ENCODE measurements at places on chromosomes 1 and 21.

DNA sequence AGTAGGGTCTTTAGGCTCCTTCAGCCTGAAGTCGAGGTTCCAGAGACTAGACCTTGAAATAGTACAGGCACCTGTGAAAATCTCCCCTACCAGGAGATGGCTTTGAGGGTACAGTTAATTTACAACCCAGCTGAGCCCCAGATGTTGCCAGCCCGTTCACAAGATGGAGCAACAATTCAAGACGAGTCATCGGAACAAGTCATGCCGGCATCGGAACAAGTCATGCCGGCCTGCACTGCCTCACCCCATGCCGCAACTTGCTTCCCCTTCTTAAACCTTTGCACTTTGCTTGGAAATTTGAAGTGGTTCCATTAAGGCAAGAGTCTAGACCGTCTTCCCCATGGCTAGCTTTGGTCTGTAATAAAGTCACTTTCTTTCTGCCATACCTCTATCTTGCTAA is 16.0 kb downstream of the HHAT start:
- no peak for DNase-seq

GRCh38 chr1:59220356-59220755 is 76.5 kb upstream of the FGGY start:
- no peak for DNase-seq

GRCh38 chr1:81312272-81312754 is 488.4 kb upstream of the ADGRL2 start:
- DNase-seq: no peak

- DNase-seq: peak; percentile 88
Measured at GRCh38 chr1:78061825-78062523, 16.2 kb downstream of the GIPC2 start.

GRCh38 chr1:94025383-94026340 is 95.3 kb downstream of the ABCA4 start:
- peak; percentile 74 for DNase-seq

- no peak for DNase-seq
Measured at GRCh38 chr1:46087891-46088290, 44.5 kb downstream of the PIK3R3 start.

GRCh38 chr1:107991371-107992066 is 26.5 kb upstream of the VAV3 start:
- peak; percentile 36 for DNase-seq

DNA sequence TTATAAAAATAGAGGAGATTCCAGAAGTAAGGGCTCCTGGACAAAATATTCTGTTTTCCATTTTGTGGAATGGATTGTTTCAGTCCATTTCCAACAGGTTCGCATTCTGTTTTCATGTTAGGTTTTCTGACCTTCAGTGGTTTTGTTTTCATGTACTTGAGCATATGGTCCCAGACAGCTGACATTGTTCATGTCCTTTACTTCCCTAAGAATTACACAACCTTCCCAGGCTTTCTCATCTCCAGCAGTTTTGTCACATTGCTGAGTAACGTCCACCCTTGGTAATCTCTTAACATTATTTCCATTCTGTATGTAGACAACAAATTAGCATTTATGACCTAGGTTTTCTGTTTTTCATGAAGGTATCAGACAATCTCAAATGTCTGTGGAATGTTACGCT is 21.0 kb upstream of the ERRFI1 start:
- peak; percentile 49 for DNase-seq

DNA sequence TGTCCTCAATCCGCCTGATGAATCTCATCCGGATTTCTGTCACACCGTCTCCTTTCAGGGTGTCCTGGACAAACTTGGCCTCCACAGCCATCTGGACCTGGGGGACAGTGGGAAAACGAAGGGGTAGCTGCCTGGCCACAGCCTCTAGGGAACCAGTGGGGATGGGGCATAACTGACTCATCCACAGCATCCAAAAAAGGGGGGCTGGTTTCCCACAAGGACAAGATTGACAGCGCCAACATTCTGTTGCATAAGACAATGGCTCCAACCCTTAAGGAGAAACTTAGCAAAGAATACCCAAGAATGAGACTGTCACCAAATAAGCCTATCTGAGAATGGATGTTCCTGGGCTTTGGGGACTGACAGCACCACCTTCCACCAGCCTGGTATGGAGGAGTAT is 12.1 kb downstream of the TRAPPC3 start:
- DNase-seq: no peak

DNA sequence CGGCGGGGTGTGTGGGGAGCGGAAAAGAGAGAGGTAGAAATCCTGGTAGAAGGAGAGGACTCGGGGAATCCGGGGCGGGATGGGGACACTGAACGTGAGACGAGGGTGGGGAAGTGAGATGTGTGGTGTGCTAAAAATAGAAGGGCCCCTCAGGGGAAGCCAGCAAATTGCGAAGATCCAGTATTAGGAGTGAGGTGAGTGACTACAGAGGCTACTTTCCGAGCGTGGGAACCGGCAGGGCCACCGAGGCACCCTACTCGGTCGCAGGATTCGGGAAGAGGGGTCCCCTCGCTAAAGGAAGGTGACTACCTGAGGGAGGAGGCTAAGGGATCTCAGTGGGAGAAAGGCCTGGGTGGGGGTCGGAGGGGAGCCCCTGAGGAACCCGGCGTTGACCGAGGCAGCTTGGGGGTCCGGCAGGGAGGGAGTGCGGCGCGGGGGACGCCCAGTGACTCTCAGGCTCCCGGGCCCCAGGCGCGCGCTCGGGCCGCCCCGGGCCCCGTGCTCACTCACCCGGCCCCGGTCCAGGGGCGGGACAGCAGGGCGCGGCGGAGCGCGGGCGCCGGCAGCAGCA is 318 bp downstream of the ALDH4A1 start:
- peak; percentile 44 for DNase-seq

DNA sequence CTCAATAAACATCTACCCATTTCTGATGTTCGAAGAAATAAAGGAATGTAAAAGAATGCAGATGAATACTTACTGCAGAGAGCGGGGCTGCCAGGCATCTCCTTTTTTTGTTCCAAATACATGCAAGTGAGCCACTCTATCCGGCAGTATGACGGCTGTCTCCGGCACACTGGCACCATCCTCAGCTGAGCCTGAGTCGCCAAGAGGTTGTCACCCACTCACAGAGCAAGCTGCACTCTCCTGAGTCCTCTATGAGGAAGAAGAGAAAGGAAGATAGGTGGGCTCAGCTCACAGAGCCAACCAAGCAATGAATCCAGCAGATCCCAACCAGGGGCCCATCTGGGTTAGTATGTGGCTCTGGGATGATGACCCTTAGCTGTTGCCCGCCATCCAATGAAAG is 65.3 kb downstream of the CD46 start:
- no peak for DNase-seq

DNA sequence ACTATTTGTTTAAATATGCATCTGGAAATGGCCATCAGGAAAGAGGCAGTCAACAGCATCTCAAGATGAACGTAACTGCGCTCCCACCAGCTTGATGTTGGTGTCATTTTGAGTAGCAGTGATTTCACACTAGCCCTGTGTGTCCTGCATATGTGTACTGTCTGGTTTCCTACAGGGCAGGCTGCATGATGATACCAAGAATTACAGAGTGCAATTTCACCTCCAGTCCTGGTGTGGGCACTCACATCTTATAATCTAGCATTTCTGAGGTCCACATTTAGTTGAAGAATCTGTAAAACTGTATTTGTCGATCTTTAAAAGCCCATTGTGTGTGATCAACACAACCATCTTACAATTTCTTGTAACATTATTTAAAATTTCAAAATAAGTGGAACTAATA is 336.4 kb downstream of the PAPPA2 start:
- DNase-seq: no peak

Data from fibroblast of skin of back (primary cell).